ENCODE measurements at places on chromosomes 6 and 20.

DNA sequence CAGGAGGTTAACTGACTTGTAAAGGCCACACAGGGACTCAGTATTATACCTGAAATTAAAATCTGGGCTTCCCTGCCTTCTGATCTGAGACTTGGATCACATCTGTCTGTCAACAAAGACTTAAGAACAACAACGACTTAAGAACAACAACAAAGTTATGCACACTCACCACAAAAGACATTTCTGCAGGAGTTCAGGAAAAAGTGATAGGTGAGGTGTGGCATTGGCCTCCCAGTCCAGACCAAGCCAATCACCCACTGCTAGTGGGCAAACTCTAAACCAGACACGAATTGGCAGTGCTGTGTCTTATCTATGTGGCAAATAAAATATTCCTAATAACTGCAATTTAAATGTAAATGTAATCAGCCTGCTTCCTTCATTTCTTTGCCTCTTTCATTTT, 61.3 kb downstream of the PRDM1 start:
- no peak for DNase-seq

- no peak for DNase-seq
These were observed 994 bp downstream of the FOXC1 start for GRCh38 chr6:1610497-1611321.

- no peak for DNase-seq
These were observed 390.0 kb downstream of the MMUT start for GRCh38 chr6:49072885-49073620.

DNA sequence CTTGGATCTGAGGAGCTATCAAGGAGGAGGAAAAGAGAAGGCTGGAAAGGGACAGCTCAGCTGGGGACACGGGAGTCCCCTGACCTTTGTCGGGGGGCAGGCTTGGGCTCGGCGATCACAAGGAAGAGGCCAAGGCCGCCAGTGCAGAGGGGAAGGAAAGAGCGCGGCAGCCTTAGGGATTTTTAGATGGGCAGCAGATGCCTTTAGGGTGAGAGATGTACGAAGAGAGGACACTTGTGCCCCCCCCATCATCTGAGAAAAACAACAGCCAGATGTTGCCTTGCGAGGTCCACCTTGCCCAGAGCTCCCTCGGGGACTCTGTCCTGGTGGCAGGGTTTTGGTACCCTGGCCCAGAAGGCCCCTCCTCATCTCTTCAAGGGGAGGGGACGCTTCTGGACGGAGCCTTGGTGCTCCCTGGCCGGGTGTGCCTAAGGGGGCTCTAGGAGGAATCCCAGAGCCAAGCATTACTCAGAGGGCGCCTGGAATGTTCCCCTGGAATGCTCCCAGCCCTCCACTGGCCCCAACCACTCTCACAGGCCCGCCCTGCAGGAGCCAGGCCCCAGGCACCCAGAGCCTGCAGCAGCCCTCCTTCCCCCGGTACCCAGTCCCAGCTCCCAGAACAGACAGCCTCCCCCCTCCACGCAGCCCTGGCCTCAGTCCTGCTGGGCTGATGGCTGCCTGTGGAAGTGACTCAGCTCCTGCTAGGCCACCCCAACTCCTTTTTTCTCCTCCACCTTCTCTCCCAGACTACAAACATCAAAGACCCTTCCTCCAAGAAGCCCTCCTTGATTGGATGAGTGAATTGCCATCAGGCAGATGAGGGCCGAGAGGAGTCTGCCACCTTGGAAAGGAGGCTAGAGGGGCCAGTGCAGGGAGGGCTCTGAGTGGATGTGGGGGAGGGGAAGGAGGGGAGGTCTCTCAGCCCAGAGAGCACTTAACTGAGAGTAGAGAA, 1.8 kb downstream of the ADAM33 start:
- DNase-seq: peak; percentile 42

DNA sequence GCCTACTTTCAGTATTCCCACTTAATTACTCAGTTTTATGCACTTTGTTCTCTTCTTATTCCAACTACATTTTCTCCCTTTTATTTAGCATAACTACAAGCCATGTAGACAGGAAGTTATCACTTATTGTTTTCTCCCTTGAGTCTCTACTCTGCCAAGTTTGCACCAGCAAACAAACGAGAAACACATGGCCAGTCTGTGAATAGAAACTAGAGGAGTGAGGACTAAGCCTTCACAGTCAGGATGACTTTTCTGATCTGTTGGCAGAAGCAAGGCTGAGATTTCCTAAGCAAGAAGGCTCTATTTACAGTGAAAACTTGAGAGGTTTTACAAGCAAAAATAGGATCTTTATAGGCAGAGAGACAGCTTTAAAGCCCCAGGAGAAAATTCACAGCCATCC, 69.8 kb upstream of the TINAG start:
- no peak for DNase-seq

- no peak for DNase-seq
These were observed 63.1 kb downstream of the ISM1 start for GRCh38 chr20:13283869-13284829.

DNA sequence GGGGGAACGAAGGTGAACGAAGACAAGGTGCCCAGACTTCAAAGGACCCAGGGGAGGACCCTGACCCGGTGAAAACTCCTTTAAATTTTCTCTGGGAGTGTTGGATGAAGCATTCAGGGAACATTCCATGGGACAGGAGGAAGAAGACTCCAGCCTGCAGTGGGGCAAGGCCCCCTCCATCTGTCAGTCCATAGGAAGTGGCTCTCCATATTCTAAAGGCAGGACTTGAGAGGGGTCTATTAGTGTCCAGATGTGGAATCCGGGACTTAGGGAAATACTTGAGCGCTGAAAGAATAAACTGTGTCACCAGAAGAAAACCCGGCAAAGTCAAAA, 3.2 kb upstream of the BPIFA2 start:
- no peak for DNase-seq

DNA sequence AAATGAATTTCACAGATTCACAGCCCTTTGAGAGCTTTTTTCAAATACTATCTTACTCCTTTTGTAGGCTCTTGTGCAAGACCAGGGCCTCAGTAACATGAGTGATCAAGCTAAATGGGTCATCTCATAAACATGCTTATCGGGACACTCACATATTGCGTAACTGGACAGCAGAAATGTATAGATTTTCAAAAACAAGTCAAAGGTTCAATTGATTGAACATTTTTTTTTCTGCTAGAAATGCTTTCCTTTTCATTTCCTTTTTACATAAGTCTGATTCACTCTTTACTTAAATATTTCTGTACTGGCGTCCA, 8.7 kb upstream of the SALL4 start:
- no peak for DNase-seq

- no peak for DNase-seq
These were observed 138.4 kb upstream of the SPACA1 start for GRCh38 chr6:87908978-87909811.

- peak; percentile 9 for DNase-seq
These were observed 20.5 kb downstream of the NPEPL1 start for GRCh38 chr20:58712806-58713731.

GRCh38 chr20:3686867-3687321, 5.1 kb upstream of the ADAM33 start:
- DNase-seq: no peak

DNA sequence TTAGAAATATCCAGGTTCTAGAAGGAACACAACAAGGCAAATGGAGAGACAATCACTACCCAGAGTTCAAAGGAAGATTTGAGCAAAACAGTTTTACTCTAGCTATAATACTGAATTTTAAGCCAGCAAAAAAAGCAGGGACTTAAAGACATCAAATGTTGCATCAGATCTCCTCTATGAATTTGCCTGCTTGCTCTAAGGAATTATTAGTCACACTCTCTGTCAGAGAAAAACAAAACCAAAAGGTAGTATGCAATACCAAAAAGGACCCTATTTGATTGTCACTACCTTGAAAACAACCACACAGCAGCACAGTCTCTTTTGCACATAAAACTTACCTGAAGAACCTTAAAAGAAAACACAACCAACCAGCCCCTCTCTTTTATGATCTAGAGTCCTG, 46.3 kb downstream of the BTBD9 start:
- DNase-seq: no peak

DNA sequence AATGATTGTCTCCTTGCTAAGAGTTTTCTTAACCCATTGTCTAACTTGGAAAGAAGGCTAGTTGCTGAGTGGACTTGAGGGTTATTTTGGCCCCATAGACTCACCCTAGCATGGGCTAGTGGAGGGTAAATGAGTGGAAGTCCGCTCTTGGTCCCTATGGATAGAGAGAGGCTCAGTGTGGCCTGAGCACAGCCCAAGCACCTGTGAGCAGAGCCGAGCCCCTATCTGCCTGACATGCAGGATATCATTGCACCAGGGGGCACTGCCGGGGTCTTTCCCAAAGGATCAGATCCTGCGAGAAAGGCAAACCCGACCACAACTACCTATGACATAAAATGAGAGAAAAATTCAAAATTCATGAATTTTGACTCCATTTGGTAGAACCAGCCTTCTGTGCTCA, 70.6 kb upstream of the GGTLC1 start:
- DNase-seq: peak; percentile 18

GRCh38 chr20:62581308-62581707, 61.0 kb upstream of the SLCO4A1 start:
- DNase-seq: no peak

GRCh38 chr20:61371501-61372136, 119.6 kb downstream of the CDH4 start:
- DNase-seq: no peak

DNA sequence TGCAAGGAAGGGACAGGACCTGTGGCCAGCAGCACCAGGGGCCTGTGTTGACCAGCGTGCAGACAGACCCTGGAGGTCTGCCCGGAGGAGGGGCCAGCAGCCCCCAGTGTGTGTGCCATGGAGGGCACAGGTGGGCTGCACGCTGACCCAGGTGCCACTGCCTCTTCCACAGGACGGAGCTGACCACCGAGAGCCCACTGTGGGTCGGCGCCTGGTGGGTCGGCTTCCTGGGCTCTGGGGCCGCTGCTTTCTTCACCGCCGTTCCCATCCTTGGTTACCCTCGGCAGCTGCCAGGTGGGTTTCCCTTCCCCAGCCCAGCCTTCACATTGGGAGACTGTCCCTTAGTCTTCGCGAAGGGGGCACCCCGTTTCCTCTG, 17.9 kb downstream of the SLCO4A1 start:
- no peak for DNase-seq

GRCh38 chr6:7546896-7547295, 5.4 kb downstream of the DSP start:
- DNase-seq: no peak

DNA sequence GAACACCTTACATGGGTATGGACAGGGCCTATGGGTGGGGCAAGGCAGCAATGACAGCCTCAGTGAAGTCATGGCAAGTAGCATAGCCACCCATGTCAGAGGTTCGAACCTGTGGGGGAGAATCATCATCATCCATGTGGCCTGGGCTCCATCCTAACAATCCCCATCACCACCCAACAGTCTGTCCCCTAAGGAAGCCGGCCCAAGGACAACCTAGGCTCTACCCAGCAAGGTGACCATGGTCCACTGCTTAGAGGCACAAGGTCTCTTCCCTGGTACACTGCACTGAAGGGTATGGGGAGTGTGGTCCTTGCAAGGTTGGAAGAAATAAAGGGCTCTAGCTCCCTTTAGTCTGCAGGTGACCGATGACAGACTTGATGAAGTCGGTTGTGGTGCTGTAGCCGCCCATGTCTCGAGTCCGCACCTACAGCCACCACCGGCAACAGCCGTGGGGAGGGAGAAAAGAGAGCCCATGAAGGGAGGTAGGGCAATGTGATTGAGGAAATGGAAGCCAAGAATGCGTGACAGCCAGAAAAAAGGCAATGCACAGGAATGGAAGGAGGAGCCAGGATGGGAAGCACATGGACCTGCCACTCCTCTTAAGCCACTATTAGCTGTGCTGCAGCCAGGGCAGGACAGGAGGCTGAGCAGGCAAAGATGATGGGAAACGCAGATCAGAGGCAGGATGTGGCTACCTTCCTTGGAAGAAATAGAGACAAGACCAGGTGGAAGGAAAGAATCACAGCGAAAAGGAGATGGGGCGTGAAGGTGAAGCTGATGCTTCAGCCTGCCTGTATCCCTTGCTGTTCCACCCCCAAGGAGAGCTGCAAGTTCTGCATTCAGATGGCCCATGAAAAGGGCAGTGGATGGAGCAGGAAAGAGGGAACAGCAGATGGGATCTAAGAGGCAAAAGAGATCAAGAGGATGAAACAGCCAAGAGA, 5.3 kb downstream of the IDH3B start:
- DNase-seq: no peak

DNA sequence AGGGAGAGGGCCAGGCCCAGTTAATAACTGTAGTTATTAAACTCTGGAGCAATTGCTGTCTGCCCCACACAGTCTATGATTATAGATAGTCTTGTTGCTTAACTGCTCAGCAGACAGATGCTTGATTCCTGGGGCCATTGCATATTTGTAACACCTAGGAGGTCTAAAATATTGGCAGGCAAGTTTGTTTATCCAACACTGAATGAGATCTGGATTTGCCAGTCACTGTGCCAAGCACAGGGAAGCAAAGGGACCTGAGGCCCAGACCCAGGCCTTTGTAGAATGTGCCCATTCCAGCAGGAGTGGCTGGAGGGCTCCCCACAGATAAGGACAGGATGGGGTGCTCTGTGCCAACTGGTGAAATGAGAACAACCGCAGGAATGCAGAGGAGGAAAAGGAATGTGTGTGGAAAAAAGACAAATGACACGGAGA, 17.6 kb upstream of the ENTPD6 start:
- no peak for DNase-seq

DNA sequence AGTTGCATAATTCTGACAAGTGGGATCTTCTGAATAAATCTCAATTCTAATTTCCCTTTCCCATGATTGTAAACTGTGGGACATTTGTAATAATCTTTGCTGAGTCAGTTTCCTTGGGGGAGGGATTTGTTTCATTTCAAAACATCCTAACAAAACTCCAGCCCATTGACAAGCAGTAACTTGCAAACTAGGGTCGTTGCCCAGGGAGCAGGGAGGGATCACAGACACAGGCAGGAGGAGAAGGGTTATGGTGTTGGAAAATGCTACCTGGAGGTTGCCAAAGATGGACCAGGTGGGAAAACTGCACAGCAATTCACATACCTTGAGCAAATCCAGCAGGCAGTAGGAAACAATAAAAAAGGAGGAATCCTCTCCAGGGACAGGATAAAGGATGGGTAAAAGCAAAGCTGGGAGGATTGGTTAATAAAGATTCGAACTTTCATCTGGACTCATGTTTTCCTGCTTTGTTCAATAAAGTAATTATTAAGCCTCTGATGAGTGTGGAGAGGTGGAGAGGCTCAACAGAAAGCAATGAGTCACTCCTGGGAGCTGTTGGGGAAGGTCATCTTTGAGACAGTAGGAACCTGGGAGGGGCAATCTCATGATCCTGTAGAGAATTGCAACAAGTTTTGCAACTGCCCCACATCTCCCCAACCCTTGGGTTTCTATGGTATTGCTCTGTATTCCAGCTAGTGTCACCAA, 87.3 kb upstream of the AKIRIN2 start:
- DNase-seq: no peak

- DNase-seq: no peak
These were observed 36.0 kb downstream of the ARFGEF2 start for GRCh38 chr20:48957533-48957932.

DNA sequence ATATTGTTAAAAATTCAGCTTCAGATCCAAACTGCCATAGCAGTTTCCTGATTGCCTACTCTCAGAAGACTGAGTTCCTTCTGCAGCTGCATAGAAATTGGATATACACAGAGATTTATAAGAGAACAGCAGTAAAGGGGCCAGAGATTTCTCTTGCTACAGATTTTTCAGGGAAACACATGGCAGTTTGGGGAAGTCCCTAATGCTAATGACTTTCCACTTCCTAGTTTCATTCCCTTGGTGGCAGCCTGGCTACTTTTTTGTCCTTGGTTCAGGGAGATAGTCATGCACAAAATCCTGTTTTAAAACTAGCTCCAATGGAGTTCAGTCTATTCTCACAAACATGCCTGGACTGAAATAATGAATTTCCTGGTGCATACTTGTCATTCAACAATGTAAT, 125.3 kb upstream of the PLCB4 start:
- no peak for DNase-seq

- no peak for DNase-seq
These were observed 78.0 kb downstream of the EDN3 start for GRCh38 chr20:59378396-59378795.

Measured in WTC11 (cell line).